ENCODE measurements at places on chromosomes 4 and X.

GRCh38 chr4:38365261-38365660, 298.7 kb upstream of the KLF3 start:
- no peak overlapping the region for H3K4me3 ChIP-seq
- no peaks in the 10 kb centered on the region for H3K27me3 ChIP-seq
- peaks cover 22% of the 10 kb centered on the region for H3K4me1 ChIP-seq
- H3K36me3 ChIP-seq, result no peaks in the 10 kb centered on the region

DNA sequence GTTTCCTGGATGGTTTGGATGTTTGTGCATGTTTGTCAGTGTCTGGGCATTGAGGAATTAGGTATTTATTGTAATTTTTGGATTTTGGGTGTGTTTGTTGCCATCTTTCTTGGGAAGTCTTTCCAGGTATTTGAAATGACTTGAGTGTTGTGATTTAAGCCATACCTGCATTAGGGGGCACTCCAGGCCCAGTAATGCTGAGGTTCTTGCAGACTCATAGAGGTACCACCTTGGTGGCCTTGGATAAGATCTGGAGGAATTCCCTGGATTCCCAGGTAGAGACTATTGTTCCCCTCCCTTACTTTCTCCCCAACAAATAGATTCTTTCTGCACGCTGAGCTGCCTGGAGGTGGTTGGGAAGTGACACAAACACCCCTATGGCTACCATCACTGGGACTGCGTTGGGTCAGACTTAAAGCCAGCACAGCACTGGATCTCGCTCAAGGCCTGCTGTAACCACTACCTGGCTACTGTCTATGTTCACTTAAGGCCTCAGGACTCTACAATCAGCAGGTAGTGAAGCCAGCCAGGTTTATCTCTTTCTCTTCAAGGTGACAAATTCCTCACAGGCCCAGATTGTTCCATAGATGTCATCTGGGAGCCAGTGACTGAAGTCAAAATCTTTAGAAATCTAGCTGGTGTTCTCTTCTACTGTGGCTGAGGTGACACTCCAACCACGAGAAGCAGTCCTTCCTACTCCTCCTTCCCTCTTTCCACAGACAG, 643.6 kb downstream of the PDHA2 start:
- no peaks in the 10 kb centered on the region for H3K4me1 ChIP-seq
- H3K27me3 ChIP-seq, result no peaks in the 10 kb centered on the region
- H3K36me3 ChIP-seq, result no peaks in the 10 kb centered on the region
- H3K27ac ChIP-seq, result no peak overlapping the region
- no peak overlapping the region for H3K4me3 ChIP-seq

- H3K4me1 ChIP-seq, result no peaks in the 10 kb centered on the region
- H3K4me3 ChIP-seq, result no peak overlapping the region
- H3K36me3 ChIP-seq, result no peaks in the 10 kb centered on the region
- no peak overlapping the region for H3K27ac ChIP-seq
These were observed 13.4 kb upstream of the NAF1 start for GRCh38 chr4:163180090-163180489.

GRCh38 chr4:110183643-110184042, 14.8 kb downstream of the ELOVL6 start:
- H3K27ac ChIP-seq, result no peak overlapping the region
- DNase-seq, result no peak
- H3K27me3 ChIP-seq, result no peaks in the 10 kb centered on the region
- H3K36me3 ChIP-seq, result no peaks in the 10 kb centered on the region

- no peak for DNase-seq
- H3K27ac ChIP-seq, result no peak overlapping the region
- H3K4me3 ChIP-seq, result no peak overlapping the region
These were observed 263.1 kb downstream of the PTTG2 start for GRCh38 chr4:38223306-38223705.

- H3K4me1 ChIP-seq, result peaks cover 14% of the 10 kb centered on the region
- H3K4me3 ChIP-seq, result no peak overlapping the region
- DNase-seq, result no peak
- H3K27ac ChIP-seq, result no peak overlapping the region
These were observed 2.6 kb upstream of the ADH5 start for GRCh38 chr4:99091216-99091575.

- no peak for DNase-seq
- no peaks in the 10 kb centered on the region for H3K27me3 ChIP-seq
- H3K36me3 ChIP-seq, result no peaks in the 10 kb centered on the region
- no peak overlapping the region for H3K4me3 ChIP-seq
- no peak overlapping the region for H3K27ac ChIP-seq
- peaks cover 20% of the 10 kb centered on the region for H3K4me1 ChIP-seq
These were observed 129.7 kb downstream of the RAPGEF2 start for GRCh38 chr4:159232465-159233106.

Measured in upper lobe of left lung (tissue), 6 donors.